ENCODE measurements at places on chromosomes 1 and 21. TPM values are rescaled to one million over a fixed set of nuclear protein-coding genes. Genes with fewer than 3 reads are reported as not detected.

DNA sequence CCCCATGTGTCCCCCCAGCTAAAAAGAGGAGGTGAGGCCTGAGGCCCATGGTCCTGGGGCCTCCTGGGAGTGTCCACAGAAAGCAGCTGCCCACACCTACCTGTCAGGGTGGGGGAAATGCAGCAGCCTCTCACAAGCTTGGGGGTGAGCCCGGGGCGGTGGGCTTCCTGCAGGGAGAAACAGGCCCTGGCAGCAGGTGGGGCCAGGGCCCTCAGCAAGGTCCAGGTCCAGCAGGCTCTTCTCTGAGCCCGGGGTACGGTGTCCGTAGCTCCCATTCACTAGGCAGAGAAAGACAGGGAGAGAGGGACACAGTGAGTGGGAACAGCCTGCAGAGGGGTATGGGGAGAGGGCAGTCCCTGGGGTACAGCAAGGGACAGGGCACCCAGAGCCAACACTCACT, 139.0 kb downstream of the GLIS1 start:
- DNase-seq = no peak

DNA sequence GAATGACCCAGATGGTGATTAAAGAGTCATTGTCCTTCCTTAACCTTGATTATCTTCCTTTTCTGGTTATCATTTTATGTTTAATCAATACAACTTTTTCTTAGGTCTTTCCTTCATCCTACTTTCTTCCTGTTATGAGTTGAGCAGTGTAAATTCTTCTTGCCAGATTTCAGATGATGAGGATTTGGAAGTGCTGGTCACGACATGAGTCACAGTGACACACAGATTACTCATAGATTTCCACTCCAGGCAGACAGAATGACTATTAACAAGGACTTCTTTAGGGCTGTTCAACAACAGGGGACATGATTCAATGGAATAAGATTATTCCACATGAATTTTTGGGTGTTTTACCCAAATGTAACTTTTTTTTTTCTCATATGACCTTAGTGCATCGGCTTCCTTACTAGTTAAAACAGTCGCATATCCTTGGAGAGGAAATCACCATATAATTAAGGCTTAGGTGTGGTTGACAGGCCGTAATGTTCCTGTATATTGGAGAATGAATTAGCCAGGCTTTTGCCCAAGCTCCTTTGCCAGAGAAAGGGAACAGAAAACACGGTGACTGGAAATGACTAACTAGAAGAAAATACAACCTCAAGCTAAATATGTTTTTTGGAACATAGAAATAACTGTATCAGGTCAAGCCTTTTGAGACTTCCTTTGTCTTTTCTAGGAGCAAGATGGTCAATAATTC, 44.2 kb downstream of the PRRX1 start:
- no peak for DNase-seq

DNA sequence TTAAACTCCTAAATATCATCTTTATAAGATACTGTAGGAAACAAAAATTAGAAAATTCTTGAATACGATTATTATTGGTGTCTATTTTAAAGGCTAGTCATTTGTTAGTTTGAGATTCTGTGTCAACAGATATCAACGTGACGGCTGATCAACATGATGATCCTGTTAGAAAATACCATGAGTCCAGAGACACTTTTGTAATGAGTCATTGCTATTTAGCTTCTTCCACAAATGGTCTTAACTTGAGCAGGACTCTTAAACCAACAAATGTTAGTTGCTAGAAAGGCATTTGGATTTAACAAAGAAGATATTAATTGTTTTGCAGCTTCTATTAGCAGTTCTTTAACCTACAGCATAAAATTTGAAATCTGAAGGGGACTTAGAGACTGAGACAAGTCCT, 131.2 kb downstream of the TGFB2 start:
- DNase-seq = no peak

- DNase-seq = no peak
Measured at GRCh38 chr1:232682248-232682647, 52.3 kb upstream of the SIPA1L2 start.

- DNase-seq = no peak
Measured at GRCh38 chr1:9225411-9225785, 9.2 kb upstream of the H6PD start.

DNA sequence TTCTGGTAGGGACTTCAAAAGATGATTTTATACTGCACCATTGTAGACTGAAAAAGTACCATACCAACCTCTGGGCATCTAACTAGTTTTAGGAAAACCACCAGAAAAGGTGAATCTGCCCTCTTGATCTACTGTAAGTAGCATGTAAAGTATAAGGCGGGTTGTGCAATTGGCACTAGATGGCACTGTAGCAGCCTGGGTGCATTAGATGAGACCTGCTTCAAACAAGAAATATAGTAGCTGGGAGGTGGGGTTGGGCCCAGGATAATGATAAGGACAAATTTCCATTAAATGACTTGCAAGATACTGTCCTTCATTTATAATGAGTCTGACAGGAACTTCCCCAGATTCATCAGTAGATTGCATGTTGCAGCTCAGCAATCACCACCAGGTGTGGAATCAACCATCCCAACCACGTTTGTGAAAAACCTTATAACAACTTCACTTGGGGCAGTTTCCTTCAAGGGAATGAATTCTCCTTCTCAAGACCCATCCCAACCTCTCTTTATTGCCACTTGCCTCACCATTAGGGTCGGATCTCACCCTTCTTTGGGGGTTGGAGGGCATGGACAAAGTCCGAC, 37.3 kb upstream of the IL10 start:
- no peak for DNase-seq

DNA sequence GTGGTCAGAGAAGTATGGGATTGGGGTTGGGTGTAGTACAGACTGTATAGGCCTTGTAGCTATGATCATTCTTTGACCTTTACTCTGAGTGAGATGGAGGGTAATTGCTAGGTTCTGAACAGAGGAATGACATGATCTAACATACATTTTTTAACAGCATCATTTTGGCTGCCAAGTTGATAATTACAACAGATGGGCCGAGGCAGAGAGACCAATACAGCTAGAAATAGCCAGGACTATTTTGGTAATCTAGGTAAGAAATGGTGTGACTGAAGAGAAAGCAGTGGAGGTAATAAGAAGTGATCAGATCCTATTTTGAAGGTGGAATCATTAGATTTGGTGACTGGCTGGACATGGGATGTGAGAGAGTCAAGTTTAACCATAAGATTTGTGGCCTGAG, 43.5 kb downstream of the RPAP2 start:
- no peak for DNase-seq

- DNase-seq = no peak
Measured at GRCh38 chr1:220176540-220176939, 82.6 kb downstream of the IARS2 start.

DNA sequence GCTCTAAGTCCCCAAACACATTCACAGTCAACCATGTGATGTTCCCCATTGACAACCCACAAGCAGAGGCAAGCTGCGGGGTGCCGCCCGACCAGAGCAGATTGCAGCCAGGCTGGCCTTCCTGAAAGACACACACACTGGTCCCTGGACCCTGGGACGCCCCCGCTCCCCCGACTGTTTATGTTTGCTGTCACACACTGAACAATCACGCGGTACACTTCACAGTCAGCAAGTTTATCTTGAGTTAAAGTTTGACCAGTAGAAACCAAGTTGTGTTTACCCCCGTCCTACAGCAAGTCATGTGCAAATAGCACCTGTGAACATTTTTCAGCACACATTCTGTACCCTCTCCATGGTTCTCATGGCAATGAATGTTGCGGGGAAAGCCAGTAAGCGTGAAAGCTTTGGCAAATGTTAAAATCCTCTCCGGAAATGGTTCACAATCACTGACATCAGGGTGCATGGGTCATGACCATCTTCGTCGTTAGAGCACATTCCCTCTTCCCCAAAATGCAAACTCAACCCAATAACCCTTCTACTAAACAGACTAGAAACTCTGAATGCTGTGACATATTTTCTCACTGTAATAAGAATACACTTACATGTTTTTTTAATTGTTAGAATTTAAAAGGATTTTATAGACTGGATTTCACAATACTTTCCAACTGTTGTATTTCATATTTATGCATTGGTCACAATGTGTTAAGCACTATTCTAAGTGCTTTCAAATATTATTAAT, 33.3 kb upstream of the IRF2BP2 start:
- DNase-seq = no peak

DNA sequence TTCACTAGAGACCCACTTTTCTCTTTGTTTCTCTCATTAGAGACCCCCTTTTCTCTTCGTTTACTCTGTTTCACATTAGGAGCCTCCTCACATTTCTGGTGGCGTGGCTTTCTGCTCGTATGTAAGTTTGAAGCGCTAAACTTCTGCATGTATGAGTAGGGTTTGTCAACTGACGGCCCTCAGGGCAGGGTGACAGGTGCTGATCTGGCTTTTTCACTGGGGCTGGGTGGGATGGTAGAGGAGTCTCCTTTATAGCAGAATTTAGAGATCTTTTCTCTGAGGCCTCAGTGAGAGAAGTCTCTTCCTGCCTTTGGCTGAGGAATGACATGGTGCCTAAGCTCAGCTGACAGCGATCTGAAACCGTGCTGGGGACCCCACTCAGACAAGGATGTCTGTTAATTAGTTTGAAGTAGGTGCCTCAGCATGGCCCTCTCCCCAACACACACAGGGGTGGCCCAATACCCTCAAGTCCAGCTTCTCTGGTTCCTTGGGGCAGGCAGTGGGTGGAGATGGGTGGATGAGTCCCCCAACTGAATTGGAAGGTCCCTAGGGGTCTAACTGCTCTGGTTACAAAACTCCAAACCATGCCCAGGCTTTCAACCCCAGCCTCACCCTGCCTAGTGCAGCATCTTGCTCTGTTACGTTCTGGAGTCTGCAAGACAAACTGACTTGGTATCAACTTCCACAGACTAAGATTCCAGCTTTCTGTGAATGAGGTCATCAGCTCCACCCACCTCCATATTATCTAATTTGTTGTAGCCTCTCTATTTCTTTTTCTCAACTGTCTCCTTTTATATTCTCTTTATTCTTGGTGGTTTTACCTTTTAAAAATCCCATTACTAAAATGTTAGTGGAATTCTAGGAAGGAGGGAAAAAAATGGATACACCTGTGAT, 3.2 kb downstream of the SLC1A7 start:
- no peak for DNase-seq

GRCh38 chr1:247437551-247438505, 20.1 kb downstream of the OR2B11 start:
- DNase-seq = no peak

GRCh38 chr1:113895098-113895497, 7.7 kb upstream of the BCL2L15 start:
- no peak for DNase-seq

- DNase-seq = no peak
Measured at GRCh38 chr1:77697441-77697840, 15.0 kb upstream of the ZZZ3 start.

DNA sequence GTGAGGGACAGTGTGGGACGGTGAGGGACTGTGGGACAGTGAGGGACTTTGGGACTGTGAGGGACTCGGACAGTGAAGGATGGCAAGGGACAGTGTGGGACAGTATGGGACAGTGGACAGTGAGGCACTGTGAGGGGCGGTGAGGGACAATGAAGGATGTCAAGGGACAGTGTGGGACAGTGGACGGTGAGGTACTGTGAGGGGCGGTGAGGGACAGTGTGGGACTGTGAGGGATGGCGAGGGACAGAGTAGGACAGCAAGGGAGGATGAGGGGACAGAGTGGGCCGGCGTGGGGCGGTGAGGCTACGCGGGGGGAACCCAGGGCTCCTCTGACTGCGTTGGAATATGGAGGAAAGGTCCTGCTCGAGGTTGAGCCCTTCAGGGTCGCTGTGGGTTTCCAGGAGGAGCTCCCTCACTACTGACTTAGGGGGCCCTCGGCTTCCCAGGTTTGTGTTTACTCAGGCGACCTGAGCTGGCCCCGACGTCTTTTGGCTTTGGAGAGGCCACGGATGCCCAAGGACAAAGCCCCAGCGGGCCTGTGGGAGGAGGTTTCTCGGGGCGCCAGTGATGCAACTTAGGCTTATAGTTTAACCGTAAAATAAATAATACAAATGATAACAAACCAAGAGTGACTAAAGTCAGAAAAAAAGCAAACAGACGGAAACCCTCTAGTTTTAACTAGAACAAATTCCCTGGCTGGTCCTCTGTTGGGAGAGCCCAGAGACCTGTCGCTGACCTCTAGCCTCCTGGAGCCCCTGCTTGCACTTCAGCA, 1.1 kb upstream of the ERRFI1 start:
- DNase-seq = no peak

DNA sequence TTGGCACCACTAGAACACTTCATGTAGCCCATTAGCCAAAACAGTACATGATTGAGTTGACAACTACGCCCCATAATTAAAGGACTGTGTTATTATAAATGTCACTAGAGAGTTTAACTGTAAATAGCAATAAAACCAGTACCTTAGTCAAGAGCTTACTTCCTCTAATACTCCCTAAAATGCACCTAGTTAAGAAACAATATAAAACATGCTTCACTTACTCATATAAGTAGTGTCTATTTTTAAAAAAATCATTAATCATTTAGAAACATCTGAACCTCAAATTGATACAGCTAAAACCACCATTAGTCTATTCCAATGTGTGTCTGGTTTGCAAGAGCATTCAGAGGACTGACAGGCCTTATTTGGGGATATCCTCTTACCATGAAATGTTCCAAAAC, 25.3 kb downstream of the PTP4A2 start:
- DNase-seq = no peak

DNA sequence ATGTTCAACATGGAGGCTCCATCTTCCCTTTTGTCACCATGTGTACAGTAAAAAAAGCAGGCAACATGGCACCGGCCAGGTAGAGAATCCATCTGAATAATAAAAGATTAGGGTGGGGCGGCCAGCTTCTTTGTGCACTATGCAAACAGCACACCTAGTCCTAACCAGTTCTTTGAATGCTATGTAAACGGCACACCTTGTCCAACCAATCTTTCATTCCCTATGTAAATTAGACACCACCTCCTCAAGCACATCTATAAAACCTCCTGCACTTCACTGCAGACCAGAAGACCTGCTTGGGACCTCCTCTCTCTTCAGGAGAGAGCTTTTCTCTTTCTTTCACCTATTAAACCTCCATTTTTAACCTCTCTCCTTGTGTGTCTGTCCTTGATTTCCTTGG, 28.2 kb downstream of the TFB2M start:
- peak; percentile 32 for DNase-seq

- DNase-seq = no peak
Measured at GRCh38 chr1:39508857-39509305, 17.4 kb downstream of the BMP8A start.

DNA sequence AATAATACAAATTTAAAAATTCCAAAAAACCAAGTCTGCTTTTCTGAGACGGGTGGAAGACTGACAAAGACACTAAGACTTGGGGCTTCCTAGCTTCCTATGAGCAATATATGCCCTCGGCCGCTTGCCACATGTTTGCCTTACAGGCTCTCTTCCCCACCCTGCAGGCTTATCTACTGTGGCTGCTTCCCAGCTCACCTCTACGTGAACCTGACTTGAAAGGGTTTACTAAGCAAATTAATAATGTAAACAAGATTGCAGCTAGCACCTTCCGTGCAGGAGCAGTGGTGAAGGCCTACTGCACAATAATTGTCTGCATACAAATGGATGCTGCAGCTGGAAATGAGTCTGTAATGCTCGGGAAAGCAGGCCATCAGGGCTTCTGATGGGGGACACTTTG, 152.9 kb upstream of the DAB1 start:
- no peak for DNase-seq

Gene CD1D
- not detected for total RNA-seq

Gene TBX19
- 3.5 TPM for total RNA-seq

Gene LRP8
- total RNA-seq = 4.4 TPM

Gene TNNI3K
- not detected for total RNA-seq

Gene CLCA4
- not detected for total RNA-seq

Gene SPATA17
- 0.21 TPM for total RNA-seq

Gene DNAI4
- total RNA-seq = 8.9 TPM

Gene SCMH1
- 37.5 TPM for total RNA-seq

Gene FAAP20
- total RNA-seq = 90.4 TPM

Gene GSTM1
- total RNA-seq = 6.4 TPM
